ENCODE measurements at places on chromosomes 16 and 17.

DNA sequence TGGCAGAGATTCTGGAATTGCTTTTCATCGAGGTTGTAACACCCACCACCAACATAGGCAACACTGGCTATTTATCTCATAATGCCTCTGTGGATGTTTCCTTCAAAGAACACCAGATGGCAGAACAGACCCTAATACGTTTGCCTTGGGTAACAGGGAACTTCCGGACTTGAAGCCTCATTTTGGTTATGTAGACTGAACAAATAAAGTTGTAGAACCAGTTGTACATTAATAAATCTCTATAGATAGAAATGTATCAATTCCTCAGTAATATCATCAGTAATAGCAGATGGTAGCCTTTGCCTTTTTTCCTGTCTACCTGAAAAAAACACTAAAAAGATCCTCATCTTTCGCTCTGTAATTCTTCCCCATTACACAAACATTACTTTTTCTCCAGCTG is 25.9 kb upstream of the APOH start:
- peak; percentile 80 for DNase-seq

DNA sequence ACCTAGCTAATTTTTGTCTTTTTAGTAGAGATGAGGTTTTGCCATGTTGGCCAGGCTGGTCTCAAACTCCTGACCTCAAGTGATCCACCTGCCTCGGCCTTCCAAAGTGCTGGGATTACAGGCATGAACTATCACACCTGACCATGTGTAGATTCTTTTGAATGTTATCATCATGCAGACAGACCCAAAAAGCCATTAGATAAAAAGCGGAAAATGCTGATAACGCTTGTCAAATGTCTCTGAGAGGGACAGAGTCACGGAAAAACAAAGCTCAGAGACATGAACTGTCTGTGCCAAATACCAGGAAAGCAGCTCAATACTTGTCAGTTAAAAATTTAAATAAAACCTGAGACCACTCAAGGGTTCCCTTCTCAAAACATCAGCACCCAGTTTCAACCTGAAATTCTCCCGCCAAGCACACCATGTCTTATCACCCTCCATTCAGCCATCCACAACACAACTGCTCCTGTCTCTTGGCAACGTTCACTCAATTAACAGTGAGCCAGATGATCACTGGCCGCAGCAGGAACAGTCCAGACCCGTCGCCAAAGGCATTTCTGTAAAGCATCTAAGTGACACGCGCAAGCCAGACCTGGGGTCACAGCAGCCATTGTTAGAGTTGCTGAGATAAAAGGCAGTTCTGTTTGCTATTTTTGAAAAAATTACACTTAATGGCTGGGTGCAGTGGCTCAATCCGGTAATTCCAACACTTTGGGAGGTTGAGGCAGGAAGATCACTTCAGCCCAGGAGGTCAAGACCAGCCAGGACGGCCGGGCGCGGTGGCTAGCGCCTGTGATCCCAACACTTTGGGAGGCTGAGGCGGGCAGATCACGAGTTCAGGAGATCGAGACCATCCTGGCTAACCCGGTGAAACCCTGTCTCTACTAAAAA is 29.7 kb downstream of the FANCA start:
- DNase-seq = no peak

GRCh38 chr16:56874800-56875199 is 9.8 kb downstream of the SLC12A3 start:
- no peak for DNase-seq

GRCh38 chr16:84199861-84200260 is 8.9 kb downstream of the ADAD2 start:
- no peak for DNase-seq

- DNase-seq = no peak
These were observed 77.2 kb upstream of the HS3ST2 start for GRCh38 chr16:22736791-22737190.

GRCh38 chr16:52921104-52921503 is 131.6 kb downstream of the CHD9NB start:
- DNase-seq = no peak

DNA sequence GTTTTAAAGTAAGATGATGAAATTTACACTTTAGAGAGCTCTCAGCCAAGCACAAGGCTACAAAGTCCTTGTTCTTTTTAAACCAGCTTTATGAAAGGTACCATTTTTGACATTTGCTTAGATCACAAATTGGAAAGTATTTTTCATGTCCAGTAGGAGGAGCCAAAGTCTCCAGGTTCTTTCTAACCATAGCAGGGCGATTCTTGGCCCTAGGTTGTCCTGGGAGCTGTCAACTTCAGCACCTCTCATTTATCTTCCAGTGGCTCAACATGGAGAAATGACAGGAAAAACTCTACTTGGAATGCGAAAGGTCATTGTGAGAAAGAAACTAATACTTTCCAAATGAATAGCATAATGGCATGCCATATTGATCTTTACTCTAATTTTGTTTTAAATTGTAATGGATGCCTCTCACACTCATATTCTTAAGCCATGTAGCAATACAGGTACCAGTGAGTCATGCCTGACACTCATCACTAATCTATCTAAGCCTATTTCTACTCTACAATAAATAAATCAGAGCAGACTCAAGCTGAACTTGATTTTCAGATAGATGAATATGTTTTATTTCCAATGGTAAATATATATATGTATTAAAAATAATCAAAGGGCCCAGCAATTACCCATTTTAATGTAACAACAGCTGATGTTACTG is 919.1 kb upstream of the EEF2KMT start:
- no peak for DNase-seq

DNA sequence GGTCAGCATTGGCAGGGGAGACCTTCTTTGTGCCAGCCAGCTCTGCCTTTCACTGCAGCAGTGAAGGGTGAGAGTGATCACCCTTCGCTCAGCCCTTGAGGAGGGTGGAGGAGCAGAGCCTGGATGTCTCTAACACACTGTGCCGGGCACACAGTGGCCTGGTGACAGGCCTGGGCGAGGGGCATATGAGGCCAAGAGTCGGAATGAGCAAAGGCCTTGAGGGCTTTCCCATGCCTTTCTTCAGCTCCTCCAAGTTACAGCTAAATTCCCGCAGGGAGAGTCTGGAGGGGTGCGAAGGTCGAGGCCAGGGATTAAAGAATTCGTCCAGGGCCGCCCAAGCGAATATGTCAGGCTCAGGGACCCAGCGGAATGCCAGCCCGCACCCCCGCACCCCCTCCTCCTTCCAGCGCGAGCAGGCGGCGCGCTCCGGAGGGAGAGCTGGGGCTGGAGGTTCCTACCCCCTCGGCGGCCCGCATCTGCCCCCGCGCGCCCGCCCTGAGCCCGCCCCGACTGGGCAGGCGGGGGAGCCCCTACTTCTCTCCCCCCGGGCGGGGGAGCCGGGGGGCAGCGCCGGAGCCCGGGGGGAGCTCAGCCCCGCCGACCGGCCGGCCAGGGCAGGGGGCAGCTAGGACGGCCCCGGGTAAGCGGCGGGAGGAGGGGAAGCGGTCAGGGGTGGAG is at the start of gene RASL10B:
RASL10B (plus strand) TSS at position 401 of the 678 bp plus-strand sequence. CDS start 3,546 bp downstream, outside the sequence.
- peak; percentile 37 for DNase-seq

DNA sequence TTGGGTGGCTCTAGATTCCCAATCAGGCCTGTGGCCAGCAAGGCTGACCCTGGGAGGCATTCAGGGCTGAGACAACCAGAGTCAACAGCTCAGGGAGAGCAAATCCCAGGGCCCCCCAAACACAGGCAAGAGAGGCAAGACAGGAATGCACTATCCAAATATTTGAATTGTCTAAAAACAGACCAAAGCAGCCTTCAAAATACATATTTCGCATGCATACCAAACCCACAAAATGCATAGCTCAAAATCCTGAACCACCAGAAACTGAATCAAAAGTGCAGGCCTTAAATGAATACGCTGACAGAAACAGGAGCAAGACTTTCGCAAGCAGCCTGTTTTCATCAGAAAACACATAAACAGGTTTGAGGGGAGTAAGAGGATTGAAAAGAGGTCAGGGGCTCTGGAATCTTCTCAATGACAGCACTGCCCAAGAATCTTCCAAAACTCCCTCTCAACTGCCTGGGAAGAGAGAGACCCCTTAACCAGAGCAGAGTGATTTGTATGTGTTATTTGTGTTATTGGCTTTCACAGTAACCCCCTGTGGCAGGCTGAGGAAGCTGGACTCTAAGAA is 213.6 kb upstream of the CDH5 start:
- DNase-seq = no peak

DNA sequence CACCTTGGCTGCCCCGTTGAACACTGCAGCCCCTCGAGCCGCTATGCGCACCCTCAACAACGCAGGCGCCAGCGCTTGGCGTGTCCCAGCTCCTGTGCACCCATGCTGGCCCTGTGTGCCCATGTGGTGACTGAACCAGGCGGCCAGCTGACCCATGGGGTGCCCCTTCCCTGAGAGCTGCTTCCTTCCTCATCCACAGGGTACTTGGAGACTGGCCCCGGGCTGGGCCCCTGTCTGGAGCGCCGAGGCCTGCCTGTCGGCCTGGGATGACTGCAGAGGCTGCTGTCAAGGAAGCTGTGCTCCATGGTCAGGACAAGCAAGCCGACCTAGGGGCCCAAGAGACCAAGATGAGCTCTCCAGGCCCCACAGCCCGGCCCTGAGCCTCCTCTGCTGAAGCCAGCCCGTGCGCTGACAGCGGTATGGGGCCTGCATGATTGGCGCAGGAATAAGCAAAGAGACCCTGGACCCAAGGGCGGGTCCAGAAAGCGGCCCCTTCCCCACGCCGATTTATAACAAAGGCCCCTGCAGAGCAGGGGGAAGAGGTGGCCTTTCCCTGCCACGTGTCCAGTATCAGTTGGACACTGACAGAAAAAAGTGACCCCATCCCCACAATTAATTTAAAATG is 21.6 kb upstream of the BAHCC1 start:
- no peak for DNase-seq

DNA sequence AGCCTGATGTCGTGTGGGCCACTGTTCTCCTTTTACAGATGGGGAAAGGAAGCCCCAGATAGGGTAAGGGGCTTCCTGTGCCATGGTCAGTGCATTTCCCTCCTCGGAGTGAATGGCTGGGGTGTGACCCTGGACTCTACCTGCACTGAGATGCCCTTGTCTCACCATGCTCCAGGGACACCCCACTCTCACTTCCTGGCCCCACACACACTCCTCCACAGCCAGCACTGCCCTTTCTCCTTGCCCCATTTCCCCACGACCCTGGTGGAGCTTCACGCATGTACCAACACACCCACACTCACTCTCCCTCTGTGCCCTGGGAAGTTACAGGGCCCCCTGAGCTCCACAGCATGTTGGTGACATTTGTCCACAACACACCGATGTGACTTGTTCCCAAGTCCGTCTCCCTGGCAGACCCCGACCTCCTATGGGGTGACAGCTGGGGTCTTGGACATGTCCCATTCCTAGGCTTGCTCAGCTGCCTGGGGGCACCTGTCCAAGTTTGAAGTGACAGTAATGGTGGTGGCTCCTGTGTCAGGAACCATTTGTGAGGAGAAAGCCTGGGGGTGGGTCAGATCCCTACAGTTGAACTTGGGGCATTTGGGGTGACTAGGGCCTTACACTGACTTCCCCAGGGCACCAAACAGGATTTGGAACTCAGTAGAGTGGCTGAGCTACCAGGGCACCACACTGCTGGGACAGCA is 47.4 kb downstream of the PECAM1 start:
- no peak for DNase-seq

DNA sequence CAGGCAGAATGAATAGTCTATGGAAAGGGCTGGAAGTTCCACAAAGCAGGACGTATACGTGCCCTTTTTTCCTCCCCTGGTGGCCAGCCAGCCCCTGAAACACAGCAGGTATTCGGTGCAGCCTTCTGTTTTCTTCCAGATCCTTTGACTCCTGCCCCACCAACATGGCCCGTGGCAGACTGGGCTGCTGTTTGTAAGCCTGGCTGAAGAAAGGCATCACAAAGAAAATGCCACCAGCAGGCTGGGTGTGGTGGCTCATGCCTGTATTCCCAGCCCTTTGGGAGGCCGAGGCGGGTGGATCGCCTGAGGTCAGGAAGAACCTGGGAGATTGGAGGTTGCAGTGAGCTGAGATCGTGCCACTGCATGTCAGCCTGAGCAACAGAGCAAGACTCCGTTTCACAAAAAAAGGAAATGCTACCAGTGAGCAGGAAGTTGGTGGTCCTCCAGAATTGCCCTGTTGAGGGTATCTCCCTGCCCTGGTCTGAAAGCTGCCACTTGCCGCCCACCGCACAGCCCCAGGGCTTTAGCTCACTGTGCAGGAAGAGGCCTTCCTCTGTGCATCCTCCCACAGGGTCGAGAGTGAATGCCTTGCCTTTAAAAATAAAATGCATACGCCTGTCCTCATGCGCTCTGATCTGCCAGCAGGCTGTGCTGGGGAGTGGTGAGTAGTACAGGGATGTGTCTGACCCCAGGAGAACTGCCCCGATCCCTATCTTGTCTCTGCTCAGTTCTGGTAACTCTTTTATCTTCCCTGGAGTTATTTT is 587.7 kb downstream of the MAF start:
- DNase-seq = no peak

- DNase-seq = no peak
These were observed 247.3 kb downstream of the ZFHX3 start for GRCh38 chr16:72800524-72801161.

DNA sequence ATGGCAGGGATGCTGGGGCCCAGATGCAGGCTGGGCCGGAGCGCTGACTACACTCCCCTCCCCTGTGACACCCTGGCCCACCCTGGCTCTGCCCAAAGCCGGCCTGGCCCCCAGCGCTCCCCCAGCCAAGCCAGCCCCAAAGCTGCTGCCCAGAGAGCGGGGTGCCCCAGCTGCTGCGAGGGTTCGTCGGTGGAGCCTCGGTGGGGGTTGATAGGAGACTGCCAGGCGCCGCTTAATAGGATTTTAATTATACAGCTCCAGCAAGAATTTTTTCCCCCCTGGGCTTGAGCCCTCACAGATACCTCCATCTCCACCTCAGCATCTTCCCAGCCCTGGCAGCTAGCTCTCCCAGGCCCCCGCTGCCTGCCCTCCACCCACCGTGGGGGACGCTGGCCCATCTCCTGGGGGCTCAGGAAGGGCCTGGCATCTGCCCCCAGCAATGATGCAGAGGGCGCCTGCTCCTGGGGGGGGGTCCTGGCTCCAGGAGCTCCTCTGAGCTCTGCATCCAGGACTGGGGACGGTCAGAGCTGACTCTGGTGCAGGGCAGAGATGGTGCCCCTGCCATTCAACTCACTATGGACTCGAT is 36.8 kb upstream of the DLX4 start:
- DNase-seq = no peak

DNA sequence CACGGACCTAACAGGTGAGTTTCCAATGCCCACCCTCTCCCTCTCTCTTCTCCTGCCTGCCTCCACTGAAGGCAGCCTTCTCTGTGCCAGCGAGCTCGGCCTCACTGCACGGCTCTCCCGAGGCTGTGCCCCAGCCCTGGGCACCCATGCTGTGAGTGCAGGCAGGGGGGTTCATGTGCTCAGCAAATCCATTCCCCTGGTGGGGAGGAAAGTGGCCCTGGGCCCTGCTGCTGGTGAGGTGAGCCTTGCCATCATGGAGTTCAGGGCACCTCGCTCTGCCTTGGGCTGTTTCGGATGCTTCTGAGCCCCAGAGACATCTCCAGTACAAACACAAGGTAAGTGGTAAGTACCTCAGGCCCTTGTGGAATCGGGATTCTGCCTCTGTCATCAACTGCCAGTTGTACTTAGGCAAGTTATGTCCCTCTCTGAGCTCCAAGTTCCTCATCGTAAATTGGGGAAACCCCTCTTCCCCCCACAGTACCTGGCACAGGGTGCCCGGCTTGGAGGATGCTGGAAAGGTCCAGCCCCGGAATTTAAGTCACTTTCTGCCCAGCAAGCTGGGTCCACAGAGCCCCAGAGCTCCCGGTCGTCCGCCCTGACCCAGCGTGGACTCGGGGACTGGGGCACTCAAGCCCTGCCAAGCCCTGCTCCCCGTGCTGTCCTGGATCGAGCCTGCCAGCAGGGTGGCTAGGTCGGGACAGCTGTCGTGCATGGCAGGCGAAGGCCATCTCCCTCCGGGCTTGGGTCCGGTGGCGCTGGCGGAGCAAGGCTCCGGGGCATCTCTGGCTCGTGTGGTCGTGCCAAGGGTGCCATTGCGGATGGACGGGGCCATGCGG is 684 bp upstream of the NUDT16L1 start:
- DNase-seq = peak; percentile 25
